ENCODE measurements at places on chromosomes 7 and 10. TPM values are rescaled to one million over a fixed set of nuclear protein-coding genes. Genes with fewer than 3 reads are reported as not detected.

- no peak for DNase-seq
- no peak overlapping the region for H3K4me3 ChIP-seq
- H3K36me3 ChIP-seq, result peaks cover 33% of the 10 kb centered on the region
- H3K4me1 ChIP-seq, result no peaks in the 10 kb centered on the region
- H3K27me3 ChIP-seq, result no peaks in the 10 kb centered on the region
- H3K27ac ChIP-seq, result no peak overlapping the region
Observed at GRCh38 chr10:100930368-100930767, 17.6 kb downstream of the SLF2 start.

The PALD1 gene
- total RNA-seq, result 13.9 TPM

GRCh38 chr7:136275794-136276193 is 298.6 kb upstream of the MTPN start:
- no peaks in the 10 kb centered on the region for H3K4me1 ChIP-seq
- no peak overlapping the region for H3K27ac ChIP-seq
- no peaks in the 10 kb centered on the region for H3K27me3 ChIP-seq

DNA sequence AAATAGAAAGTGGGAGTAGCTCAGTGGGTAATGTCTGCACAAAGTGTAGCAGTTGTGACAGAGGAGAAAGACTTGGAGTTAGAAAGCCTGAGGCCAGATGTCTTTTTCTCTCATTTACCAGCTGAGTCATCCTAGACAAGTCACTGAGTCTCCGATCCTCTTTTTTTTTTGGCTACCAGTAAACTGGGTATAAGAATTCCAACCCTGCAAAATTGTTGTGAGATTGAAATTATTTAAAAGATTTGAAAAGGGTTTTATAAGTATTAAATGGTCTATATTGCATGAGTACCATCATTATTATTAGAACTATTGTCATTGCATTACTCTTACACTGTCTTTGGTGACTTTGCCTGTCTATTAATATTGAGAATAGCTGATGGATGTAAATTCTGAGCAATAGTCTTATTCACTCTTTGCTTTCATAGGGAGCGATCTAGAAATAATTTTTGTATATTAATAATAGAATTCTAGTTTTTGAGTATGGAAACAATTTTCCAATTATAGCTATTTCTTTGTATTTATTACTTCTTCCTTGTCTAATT is 74.0 kb downstream of the ARID5B start:
- no peak overlapping the region for H3K4me3 ChIP-seq
- peaks cover 50% of the 10 kb centered on the region for H3K4me1 ChIP-seq
- H3K36me3 ChIP-seq, result no peaks in the 10 kb centered on the region
- no peaks in the 10 kb centered on the region for H3K27me3 ChIP-seq
- no peak for DNase-seq

GRCh38 chr7:80612880-80613279 is 25.6 kb upstream of the CD36 start:
- H3K4me1 ChIP-seq, result peaks cover 31% of the 10 kb centered on the region
- no peaks in the 10 kb centered on the region for H3K36me3 ChIP-seq

The PIP gene
- total RNA-seq, result not detected

GRCh38 chr10:16195894-16196293 is 240.9 kb upstream of the PTER start:
- H3K27ac ChIP-seq, result no peak overlapping the region
- no peak overlapping the region for H3K4me3 ChIP-seq
- H3K36me3 ChIP-seq, result no peaks in the 10 kb centered on the region
- no peaks in the 10 kb centered on the region for H3K4me1 ChIP-seq
- no peaks in the 10 kb centered on the region for H3K27me3 ChIP-seq

GRCh38 chr7:89926194-89926593 is 228.1 kb upstream of the STEAP1 start:
- H3K4me1 ChIP-seq, result no peaks in the 10 kb centered on the region
- H3K27me3 ChIP-seq, result no peaks in the 10 kb centered on the region
- H3K36me3 ChIP-seq, result no peaks in the 10 kb centered on the region
- no peak overlapping the region for H3K4me3 ChIP-seq
- DNase-seq, result no peak

The VSTM4 gene
- 9.5 TPM for total RNA-seq

DNA sequence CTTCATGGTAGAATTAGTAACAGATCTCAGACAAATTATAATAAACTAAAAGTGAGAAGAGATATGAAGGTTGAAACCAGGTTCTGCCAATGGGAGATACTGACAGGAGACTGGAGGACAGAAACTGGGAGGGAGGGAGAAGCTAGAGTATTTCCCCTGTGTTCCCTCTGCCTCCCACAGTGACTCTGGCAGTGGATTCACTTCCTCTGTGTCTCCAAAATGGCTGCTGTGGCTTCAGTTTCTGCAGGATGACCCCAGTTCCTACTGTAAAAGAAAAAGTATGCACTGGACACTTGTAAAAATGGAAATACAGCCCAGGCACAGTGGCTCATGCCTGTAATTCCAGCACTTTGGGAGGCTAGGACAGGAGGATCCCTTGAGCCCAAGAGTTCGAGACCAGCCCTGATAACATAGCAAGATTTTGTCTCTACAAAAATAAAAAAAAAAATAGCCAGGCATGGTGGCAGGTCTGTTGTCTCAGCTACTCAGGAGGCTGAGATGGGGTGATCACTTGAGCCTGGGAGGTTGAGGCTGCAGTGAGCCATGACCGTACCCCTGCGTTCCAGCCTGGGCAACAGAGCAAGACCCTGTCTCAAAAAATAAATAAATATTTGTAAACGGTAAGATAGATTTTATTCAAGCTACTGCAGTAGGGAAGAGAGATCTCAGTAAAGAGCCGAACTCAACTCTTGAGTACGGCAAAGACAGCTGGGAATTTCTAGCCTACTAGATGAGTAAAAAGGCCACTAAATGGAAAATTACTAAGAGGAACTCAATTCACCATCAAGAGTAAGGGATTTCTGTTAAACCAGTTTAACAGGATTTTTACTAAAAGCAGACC is 156.6 kb upstream of the TRIM24 start:
- no peak overlapping the region for H3K27ac ChIP-seq
- H3K36me3 ChIP-seq, result no peaks in the 10 kb centered on the region
- no peaks in the 10 kb centered on the region for H3K4me1 ChIP-seq
- no peak for DNase-seq
- H3K4me3 ChIP-seq, result no peak overlapping the region

GRCh38 chr7:98288064-98288823 is 6.8 kb downstream of the BRI3 start:
- no peak overlapping the region for H3K27ac ChIP-seq
- no peaks in the 10 kb centered on the region for H3K27me3 ChIP-seq

DNA sequence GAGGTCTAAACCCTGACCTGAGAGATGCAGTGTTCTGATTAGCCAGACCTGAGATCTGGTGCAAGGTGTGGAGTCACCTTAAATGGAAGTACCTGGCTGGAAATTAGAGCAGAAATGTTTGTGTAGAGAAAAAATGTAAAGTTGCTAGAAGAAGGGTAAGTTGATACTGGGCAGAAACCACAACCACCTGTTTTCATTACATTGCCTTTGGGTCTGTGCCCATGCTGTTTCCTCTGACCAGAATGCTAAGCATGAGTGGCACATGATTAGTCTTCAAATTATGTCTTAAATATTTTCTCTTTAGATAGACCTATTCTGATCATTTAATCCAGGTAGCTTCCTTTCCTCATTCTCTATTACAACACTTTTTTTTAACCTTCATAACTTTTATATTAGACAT is 69.0 kb downstream of the CASD1 start:
- no peaks in the 10 kb centered on the region for H3K4me1 ChIP-seq
- no peaks in the 10 kb centered on the region for H3K27me3 ChIP-seq
- H3K4me3 ChIP-seq, result no peak overlapping the region
- no peak for DNase-seq
- no peak overlapping the region for H3K27ac ChIP-seq

DNA sequence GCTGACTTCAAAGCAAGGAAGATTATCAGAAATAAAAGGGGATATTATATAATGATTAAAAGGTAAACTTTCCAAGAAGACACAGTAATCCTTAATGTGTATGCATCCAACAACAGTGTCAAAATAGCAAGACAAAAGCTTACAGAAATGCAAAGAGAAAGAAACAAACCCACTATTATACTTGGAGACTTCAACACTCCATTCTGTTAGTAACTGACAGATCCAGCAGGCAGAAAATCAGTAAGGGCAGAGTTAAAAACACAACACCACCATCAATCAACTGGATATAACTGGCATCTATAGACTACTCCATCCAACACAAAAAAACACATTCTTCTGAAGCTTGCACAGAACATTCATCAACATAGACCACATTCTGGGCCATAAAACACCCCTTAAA is 103.8 kb downstream of the OR13A1 start:
- no peaks in the 10 kb centered on the region for H3K36me3 ChIP-seq
- H3K27ac ChIP-seq, result no peak overlapping the region
- H3K27me3 ChIP-seq, result no peaks in the 10 kb centered on the region
- no peak overlapping the region for H3K4me3 ChIP-seq
- no peaks in the 10 kb centered on the region for H3K4me1 ChIP-seq

The NRCAM gene
- 3.9 TPM for total RNA-seq

DNA sequence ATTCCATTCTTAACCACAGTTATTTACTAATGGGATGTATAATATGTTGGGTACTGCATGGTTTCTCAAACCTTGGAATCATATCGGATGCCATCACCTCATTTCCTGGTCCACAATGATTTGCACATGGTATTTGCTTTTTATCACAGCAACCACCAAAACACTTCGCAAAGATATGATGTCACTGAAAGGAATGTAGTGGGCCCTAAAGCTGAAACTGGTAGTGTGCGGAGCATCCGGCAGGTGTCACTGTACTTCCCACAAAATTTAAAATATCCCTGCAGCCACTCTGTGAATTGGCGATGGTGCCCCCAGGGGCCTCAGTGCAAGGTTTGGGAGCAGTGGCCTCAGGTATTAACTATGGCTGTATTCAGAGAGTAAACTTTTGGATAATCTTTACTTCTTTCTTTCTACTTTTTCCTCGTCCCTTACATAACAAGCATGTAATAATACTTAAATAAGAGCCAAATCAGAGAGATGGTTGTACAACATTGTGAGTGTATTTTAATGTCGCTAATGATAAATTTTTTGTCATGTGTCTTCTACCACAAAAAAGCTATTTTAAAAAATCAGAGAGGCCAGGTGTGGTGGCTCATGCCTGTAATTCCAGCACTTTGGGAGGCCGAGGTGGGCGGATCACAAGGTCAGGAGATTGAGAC is 66.2 kb downstream of the FAM241B start:
- peak; percentile 18 for DNase-seq
- H3K4me1 ChIP-seq, result no peaks in the 10 kb centered on the region
- H3K27me3 ChIP-seq, result no peaks in the 10 kb centered on the region
- H3K36me3 ChIP-seq, result no peaks in the 10 kb centered on the region
- no peak overlapping the region for H3K4me3 ChIP-seq

DNA sequence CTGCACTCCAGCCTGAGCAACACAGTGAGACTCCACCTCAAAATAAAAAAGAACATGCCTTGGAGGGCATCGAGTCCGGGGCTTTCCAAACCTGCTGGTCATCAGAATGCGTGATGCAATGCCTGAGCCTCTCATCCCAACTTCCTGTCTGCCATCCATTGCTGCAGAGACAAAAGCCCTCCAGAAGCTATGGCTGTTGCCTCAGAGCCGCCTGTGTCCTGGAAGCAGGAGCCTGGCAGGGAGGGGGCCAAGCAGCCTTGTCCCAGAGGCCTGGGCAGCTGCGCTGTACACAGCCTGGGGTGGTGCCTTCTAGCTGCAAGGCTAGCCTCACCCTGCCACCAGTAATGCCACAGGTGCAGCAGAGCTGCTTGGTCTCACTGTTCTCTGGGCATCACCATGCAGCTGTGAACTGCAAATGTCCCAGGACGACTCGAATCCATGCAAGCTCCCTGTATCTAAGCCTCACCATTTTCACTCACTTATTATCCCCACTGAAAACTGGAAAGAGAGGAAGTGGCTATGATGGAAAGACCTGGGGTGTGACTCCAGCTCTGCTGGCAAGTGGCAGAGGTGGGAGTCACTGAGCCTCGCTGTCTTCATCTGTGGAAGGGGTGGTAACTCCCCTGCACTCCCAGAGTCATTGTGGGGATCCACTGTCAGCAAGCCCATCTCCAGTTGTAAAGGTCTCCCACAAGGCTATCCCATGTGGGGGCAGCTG is 7.0 kb downstream of the ALOX5 start:
- no peak overlapping the region for H3K4me3 ChIP-seq
- DNase-seq, result no peak
- H3K27ac ChIP-seq, result no peak overlapping the region
- no peaks in the 10 kb centered on the region for H3K4me1 ChIP-seq

- peaks cover 7% of the 10 kb centered on the region for H3K4me1 ChIP-seq
- no peak for DNase-seq
- no peaks in the 10 kb centered on the region for H3K27me3 ChIP-seq
- H3K27ac ChIP-seq, result no peak overlapping the region
- H3K36me3 ChIP-seq, result no peaks in the 10 kb centered on the region
- H3K4me3 ChIP-seq, result no peak overlapping the region
Observed at GRCh38 chr10:65342245-65342644, 1583.6 kb upstream of the LRRTM3 start.

- H3K36me3 ChIP-seq, result no peaks in the 10 kb centered on the region
- DNase-seq, result no peak
- no peak overlapping the region for H3K4me3 ChIP-seq
- no peak overlapping the region for H3K27ac ChIP-seq
- H3K4me1 ChIP-seq, result no peaks in the 10 kb centered on the region
- no peaks in the 10 kb centered on the region for H3K27me3 ChIP-seq
Observed at GRCh38 chr10:58765910-58766309, 253.2 kb downstream of the BICC1 start.

DNA sequence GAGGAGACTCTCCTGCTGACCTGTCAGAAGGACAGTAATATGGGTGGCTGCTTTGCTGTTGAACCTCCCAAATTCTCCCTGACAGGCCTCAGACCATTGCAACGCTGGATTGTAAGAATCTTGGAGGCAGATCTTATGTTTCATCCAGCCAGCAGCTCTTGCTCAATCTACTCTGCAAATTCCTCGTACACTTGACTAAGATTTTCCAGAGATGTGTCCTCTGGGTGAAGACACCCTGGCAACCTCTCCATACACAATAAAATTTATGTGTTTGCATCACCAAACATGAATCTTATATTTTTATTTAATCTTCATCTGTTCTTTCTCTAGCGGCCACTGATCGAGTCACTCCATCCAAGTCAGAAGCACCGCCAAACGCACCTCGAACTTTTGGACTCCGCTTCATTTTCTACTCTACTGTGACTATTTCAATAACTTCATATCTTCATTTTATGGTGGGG is 623.1 kb downstream of the ACTR3B start:
- H3K36me3 ChIP-seq, result no peaks in the 10 kb centered on the region
- no peaks in the 10 kb centered on the region for H3K4me1 ChIP-seq
- peak overlapping the region; percentile 82 for H3K27ac ChIP-seq
- DNase-seq, result peak; percentile 83

DNA sequence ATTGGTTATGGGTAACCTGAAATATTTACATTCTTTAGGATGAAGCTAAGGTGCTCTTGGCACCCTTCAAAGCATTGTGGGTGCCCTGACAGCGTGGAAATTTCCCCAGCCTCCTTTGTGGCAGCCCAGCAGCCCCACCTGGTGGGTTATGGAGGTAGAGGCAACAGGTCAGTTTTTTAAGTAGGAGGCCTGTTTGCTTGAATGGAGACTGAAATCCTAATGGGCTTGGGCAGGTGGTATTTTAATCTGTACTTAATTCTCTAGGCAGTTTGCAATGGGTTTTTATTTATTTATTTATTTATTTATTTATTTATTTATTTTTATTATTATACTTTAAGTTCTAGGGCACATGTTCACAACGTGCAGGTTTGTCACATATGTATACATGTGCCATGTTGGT is 139.4 kb downstream of the EPC1 start:
- no peaks in the 10 kb centered on the region for H3K36me3 ChIP-seq
- no peaks in the 10 kb centered on the region for H3K4me1 ChIP-seq
- no peak overlapping the region for H3K4me3 ChIP-seq
- DNase-seq, result no peak
- no peaks in the 10 kb centered on the region for H3K27me3 ChIP-seq

The CALML3 gene
- total RNA-seq, result not detected
